SK-N-SH (cell line): ENCODE measurements at places on chromosomes 7 and 10. TPM values are rescaled to one million over a fixed set of nuclear protein-coding genes. Genes with fewer than 3 reads are reported as not detected.

DNA sequence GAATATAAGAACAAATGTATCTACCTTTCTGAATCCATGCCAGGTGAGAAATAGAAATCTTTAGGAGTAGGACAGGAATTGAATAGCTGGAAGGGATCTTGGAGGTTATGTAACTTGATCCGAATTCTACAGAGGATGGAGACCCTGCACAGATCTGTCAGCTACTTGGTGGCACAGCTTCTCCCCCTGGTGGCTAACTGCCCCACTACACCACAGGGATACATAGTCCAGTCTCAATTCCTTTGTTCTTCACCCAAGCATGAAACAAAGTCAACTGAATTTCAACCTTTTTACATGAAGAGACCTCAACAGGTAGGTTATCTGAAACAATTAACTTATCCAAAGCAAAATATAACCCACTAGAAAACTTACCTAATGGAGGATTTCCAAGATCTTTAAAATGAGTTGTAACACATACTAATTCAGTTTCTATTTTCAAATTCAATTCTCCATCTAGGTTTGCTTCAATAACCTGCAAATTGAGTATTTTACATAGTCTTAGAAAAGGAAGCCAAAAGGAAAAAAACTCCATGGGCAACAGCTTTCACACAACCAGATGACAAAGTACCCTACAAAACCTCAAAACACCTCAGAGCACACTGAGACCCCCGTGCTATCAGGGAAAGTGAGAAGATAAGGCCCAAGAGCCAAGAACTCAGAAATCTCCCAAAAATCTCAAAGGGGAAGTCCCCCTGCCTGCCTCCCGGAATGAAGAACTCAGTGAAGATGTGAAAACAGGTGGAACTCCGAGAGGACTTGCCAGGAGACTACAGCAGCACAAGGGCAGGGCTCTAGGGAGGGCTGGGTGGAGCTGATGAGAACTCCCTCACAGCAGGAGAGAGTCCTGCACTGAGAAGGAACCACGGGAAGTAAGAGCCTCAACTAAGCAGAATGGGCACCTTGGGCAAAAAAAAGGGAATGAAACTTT lies 10.3 kb downstream of the HUS1 start:
- no peak overlapping the region for H3K4me3 ChIP-seq
- no peaks in the 10 kb centered on the region for H3K27me3 ChIP-seq
- H3K4me1 ChIP-seq, result no peaks in the 10 kb centered on the region
- H3K36me3 ChIP-seq, result peaks cover 68% of the 10 kb centered on the region
- no peak overlapping the region for H3K27ac ChIP-seq
- peak; percentile 89 for DNase-seq

DNA sequence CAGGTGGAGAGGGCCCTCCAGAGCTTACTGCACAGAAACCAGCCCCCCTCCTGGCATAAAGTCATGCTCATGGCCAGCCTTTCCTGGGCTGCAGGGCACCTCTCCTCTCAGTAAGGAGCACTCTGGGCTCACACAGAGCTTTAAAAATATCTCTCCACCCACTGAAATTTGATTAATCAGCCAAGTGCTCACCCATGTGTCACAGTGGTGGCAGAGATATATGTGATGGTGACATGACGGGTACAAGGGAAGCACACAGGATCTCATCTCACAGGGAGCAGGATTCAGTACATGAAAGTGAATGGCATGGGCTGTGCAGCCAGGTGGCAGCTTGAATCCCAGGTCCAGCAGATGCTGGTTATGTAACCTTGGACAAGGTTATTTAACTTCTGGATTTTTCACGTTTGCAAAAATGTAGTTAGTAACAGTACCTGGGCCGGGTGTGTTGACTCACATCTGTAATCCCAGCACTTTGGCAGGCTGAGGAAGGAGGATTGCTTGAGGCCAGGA lies 144.8 kb downstream of the CALN1 start:
- no peak overlapping the region for H3K4me3 ChIP-seq
- DNase-seq, result no peak
- H3K36me3 ChIP-seq, result no peaks in the 10 kb centered on the region
- no peaks in the 10 kb centered on the region for H3K27me3 ChIP-seq
- H3K27ac ChIP-seq, result no peak overlapping the region
- no peaks in the 10 kb centered on the region for H3K4me1 ChIP-seq

GRCh38 chr7:111384065-111384891 lies 178.0 kb downstream of the IMMP2L start:
- no peaks in the 10 kb centered on the region for H3K4me1 ChIP-seq
- no peaks in the 10 kb centered on the region for H3K27me3 ChIP-seq
- no peak for DNase-seq
- no peaks in the 10 kb centered on the region for H3K36me3 ChIP-seq
- H3K27ac ChIP-seq, result no peak overlapping the region

DNA sequence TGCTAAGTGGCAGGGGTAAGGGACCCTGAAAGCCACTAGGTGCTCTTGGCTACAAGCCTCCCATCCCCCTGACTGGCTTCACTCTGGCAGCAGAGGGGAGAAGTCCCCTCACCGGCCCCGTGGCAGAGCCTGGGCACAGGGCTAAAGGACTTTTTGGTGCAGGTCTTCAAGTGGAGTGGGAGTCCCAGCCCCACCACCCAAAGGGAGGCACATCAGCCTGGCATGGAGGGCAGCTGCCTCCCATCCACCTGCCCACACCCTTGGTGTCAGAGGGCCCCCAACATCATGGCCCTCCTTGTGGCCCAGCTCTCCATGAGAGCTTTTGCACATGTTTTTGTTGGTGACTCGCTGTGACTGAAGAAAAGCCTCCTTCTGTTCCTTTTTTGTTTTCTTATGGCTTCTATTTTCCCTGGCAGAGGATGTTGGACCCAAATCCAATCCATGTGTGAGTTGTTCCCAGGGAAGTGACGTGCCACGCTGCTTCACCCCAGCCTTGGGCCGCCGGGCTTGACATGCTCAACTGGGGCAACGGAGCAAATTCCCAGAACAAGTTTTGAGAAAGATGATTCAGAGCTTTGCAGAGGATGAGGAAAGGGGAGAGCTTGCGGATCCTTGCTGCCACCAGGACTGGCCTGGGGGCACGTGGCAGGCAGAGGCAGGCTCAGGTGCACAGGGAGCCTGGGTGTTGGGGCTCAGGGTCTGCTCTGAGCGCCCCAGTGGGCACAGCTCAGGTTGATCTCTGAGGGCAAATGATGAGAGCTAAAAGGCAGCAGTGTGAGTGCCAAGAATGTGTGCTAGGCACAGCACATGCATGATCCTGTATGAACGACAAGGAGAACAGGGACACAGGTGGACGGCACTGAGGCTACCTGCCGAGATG lies 1.9 kb upstream of the AEBP1 start:
- DNase-seq, result no peak
- no peak overlapping the region for H3K4me3 ChIP-seq
- peak overlapping the region; percentile 93 for H3K27ac ChIP-seq
- no peaks in the 10 kb centered on the region for H3K27me3 ChIP-seq
- peaks cover 9% of the 10 kb centered on the region; the same call in 1 of the 2 replicates for H3K36me3 ChIP-seq

The SLC13A4 gene
- 0.23 and 0.30 TPM in 2 replicates for polyA plus RNA-seq

The HOXA11 gene
- not detected in 2 replicates for polyA plus RNA-seq

The INSYN2A gene
- polyA plus RNA-seq, result 0.19 and 0.28 TPM in 2 replicates
